Posterior vena cava (tissue), 2 donors: ENCODE measurements at places on chromosomes 1 and 21. TPM values are rescaled to one million over a fixed set of nuclear protein-coding genes. Genes with fewer than 3 reads are reported as not detected.

GRCh38 chr21:34521561-34521960 is 9.6 kb upstream of the KCNE1 start:
- DNase-seq = no peak

DNA sequence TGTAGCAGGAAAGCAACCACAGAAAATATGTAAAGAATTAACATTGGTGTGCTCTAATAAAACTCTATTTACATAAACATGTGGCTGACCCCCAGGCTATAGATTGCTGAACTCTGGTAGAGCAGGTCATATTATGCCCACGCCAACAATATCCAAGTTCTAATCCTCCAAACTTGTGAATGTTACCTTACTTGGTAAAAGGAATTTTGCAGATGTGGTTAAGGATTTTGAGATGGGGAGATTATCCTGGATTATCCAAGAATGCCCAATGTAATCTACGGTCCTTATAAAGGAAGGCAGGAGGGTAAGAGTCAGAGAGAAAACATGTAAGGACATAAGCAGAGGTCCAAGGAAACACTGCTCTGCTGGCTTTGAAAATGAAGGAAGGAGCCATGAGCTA is 201.0 kb downstream of the USH2A start:
- no peak for DNase-seq

GRCh38 chr1:72557446-72558049 is 275.2 kb upstream of the NEGR1 start:
- DNase-seq = no peak

Gene PLXNA2
- total RNA-seq = 23.4 TPM

Gene VASH2
- total RNA-seq = 3.3 TPM
